ENCODE measurements at places on chromosomes 2 and 18.
A peak's percentile ranks its signal among the peaks of the same experiment; 100 is the strongest.

DNA sequence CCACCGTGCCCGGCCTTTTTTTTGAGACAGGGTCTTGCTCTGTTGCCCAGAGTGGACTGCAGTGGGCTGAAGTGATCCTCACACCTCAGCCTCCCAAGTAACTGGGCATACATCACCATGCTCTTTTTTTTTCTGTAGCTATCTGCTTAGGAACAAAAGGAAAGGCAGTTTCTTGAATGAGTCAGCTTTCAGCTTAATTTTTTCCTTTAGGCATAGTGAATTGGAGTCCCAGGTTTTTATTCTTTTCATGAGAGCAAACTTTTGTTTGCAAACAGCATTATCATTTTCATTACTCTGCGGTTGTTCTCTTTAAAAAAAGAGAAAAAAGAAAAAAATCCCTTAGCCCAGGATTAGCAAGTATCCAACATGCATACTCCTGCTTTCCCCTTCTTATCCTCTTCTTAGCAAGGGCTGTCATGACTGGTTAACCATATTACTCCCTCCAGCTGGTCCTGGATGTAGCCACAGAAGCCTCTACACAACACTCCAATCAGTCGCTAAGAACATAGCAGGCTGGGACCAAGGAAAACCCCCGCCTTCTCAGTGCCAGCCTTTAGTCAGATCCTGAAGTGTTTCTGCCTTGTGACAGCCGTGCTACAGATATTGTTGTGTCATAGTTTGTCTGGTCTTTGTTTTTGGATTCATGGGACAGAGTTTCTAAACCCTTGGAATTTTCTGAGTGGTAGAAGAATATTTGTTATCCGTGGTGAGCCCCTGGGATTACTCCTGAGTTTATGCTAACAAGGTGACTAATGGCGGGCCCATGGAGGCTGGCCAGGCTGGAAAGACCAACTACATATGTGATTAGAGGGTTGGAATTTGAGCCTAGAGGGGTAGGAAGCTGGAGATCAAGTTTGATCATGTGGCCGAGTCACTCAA is 23.3 kb upstream of the ST3GAL5 start:
- no peaks in the 10 kb centered on the region for H3K27me3 ChIP-seq
- no peak for DNase-seq
- no peak overlapping the region for H3K27ac ChIP-seq
- no peaks in the 10 kb centered on the region for H3K36me3 ChIP-seq
- H3K4me3 ChIP-seq, result no peak overlapping the region

DNA sequence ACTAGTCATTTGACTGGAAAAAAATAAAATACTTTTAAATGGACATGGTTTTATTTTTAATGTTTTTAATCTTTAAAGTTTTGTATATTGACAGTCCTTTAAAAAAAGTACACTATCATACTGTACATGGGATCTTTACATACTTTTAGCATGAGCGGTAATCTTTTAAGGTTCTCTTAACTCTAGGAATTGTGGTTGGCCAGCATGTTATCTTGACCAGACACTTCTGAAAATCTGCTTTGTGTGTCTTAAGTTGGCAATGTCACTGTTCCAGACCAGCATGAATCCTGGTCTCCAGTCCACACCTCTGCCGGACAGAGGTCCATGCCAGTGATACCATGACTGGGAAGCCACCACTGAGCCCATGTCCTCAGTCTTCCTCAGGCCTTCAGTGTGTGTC is 17.7 kb downstream of the ITGB1BP1 start:
- no peaks in the 10 kb centered on the region for H3K4me1 ChIP-seq
- H3K27ac ChIP-seq, result no peak overlapping the region
- no peak overlapping the region for H3K4me3 ChIP-seq
- H3K36me3 ChIP-seq, result no peaks in the 10 kb centered on the region
- no peaks in the 10 kb centered on the region for H3K27me3 ChIP-seq

- H3K4me1 ChIP-seq, result no peaks in the 10 kb centered on the region
- DNase-seq, result no peak
- no peak overlapping the region for H3K4me3 ChIP-seq
- no peaks in the 10 kb centered on the region for H3K27me3 ChIP-seq
- no peaks in the 10 kb centered on the region for H3K36me3 ChIP-seq
- H3K27ac ChIP-seq, result no peak overlapping the region
Observed at GRCh38 chr18:68533641-68534040, 181.3 kb downstream of the TMX3 start.

GRCh38 chr2:189870381-189871085 is 86.3 kb downstream of the PMS1 start:
- no peak for DNase-seq
- no peaks in the 10 kb centered on the region for H3K27me3 ChIP-seq
- H3K4me1 ChIP-seq, result no peaks in the 10 kb centered on the region
- no peak overlapping the region for H3K27ac ChIP-seq

DNA sequence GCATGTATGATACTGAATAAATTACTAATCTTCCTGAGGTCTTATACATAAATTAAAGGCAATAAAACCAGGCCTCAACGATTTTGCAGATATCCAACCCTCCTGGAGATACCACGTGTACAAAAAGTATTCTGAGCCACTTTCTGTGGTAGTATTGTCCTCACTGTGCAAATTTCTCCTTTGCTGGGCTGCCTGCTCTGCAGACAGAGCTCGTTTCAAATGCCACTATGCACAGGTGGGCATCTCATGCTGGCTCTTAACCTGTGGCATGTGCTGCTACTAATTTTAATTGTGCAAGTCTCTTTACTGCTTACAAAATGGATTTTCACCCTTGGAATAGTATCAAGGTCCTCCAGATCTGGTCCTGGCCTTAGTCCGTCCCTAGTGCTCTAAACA is 66.4 kb upstream of the SLC16A14 start:
- H3K4me3 ChIP-seq, result no peak overlapping the region
- H3K4me1 ChIP-seq, result no peaks in the 10 kb centered on the region

DNA sequence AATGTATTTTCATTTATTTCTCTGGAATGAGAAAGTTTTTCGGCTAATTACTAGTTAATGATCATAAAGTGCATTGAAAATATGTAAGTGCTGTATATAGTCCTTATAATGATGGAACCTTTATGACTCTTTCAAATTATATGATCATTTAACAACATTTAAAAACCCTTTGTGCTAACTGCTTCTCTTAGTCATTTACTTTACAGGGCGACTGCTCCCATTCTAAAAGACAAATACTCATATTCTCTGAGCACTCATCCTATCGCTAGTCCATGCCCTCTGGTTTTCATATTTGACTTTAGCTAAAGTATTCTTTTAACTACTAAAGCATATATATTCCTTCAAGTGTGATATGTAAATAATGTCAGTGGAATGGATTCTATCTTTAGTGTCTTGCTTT is 168.2 kb downstream of the CDH7 start:
- no peak for DNase-seq
- no peaks in the 10 kb centered on the region for H3K4me1 ChIP-seq
- H3K4me3 ChIP-seq, result no peak overlapping the region

DNA sequence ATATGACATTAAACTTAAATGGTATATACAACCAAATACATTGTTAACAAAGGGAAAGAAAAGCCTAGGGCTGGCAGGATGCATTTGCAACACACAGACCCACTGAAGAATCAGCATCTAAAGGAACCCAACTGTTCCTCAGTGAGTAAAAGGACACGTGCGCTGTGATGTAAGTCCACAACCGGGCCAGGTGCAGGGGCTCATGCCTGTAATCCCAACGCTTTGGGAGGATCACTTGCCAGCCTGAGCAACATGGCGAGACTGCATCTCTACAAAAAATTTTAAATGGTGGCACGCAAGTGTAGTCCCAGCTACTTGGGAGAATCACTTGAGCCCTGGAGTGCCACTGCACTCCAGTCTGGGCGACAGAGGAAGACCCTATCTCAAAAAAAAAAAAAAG is 3.9 kb downstream of the DTNB start:
- no peaks in the 10 kb centered on the region for H3K27me3 ChIP-seq
- no peak for DNase-seq
- peaks cover 11% of the 10 kb centered on the region for H3K4me1 ChIP-seq

DNA sequence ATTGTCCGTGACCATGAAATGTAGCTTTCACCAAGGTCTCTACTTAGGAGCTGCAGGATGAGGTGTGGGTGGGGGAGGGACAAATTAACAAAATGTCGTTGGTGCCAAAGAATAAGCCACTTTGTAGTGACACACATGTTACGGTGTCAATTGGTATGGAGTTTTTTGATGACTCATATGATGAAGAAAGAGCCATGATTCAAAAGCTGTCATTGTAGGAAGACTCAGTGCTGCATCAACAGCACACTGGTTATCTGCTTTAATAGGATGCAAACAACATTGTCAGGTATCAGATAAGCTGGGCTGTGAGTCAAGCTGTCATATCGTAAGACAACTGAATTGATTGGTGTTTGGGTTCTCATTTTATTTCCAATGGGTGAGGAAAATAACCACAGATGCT is 36.6 kb upstream of the BOD1L2 start:
- H3K36me3 ChIP-seq, result no peaks in the 10 kb centered on the region
- no peaks in the 10 kb centered on the region for H3K4me1 ChIP-seq
- H3K4me3 ChIP-seq, result no peak overlapping the region
- DNase-seq, result no peak
- H3K27ac ChIP-seq, result no peak overlapping the region

GRCh38 chr2:176111309-176111663 is 4.2 kb downstream of the HOXD11 start:
- no peak overlapping the region for H3K4me3 ChIP-seq
- H3K36me3 ChIP-seq, result no peaks in the 10 kb centered on the region
- H3K27me3 ChIP-seq, result peaks cover 10% of the 10 kb centered on the region
- H3K27ac ChIP-seq, result no peak overlapping the region
- H3K4me1 ChIP-seq, result peaks cover 6% of the 10 kb centered on the region

GRCh38 chr2:186709529-186710450 is 15.9 kb downstream of the FAM171B start:
- H3K27me3 ChIP-seq, result no peaks in the 10 kb centered on the region
- H3K4me1 ChIP-seq, result no peaks in the 10 kb centered on the region
- H3K4me3 ChIP-seq, result no peak overlapping the region
- H3K27ac ChIP-seq, result no peak overlapping the region

GRCh38 chr2:88530081-88530480 is 77.6 kb upstream of the FOXI3 start:
- H3K27me3 ChIP-seq, result no peaks in the 10 kb centered on the region
- no peak overlapping the region for H3K27ac ChIP-seq
- no peak for DNase-seq
- no peaks in the 10 kb centered on the region for H3K4me1 ChIP-seq
- H3K4me3 ChIP-seq, result no peak overlapping the region

DNA sequence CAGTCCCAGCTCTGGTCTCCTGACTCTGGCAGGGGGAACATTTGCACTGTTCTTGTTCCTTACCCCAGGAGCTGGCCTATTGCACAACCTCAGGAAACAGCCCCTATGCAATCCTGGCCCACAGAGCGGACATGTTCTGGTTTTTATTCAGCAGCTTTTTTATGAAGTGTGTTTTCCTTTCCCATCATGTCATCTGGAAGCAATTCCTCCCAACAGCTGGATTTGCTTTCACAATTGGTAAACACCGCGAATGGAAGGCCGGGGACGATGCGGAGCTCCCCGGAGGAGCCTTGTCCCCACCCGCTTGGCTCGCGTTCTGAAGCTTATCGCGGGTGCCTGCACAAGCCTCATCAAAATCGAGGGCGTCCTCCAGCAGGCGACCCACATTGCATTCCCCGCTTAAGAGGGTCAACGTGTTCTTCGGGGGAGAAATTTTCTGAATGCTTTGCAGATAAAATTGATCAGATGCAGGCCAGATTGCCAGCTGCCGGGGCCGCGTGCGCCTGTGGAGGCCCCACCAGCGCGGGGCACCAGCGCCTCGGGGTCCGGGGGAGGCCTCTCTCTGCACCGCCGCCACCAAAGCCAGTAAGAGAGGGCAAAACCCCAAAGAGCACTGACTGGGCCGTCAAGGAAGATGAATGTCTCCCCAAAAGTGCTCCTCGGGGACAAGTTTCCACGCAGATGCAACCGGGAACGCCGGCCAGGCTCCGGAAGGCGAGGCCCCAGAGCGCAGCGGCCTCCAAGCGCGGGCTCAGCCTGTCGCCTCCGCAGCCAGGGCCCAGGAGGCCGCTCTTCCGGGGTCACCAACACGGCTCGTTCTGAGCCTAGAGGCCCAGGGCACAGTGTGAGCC is 60.3 kb upstream of the SP3 start:
- peaks cover 62% of the 10 kb centered on the region for H3K4me1 ChIP-seq
- DNase-seq, result no peak
- H3K36me3 ChIP-seq, result no peaks in the 10 kb centered on the region
- no peak overlapping the region for H3K4me3 ChIP-seq

GRCh38 chr2:60899230-60899891 is 18.0 kb downstream of the REL start:
- no peak for DNase-seq
- H3K4me1 ChIP-seq, result no peaks in the 10 kb centered on the region
- no peak overlapping the region for H3K4me3 ChIP-seq

GRCh38 chr2:218648088-218648786 is 11.2 kb downstream of the ZNF142 start:
- H3K27ac ChIP-seq, result no peak overlapping the region
- no peaks in the 10 kb centered on the region for H3K27me3 ChIP-seq
- DNase-seq, result peak; percentile 60
- peaks cover 6% of the 10 kb centered on the region for H3K36me3 ChIP-seq

DNA sequence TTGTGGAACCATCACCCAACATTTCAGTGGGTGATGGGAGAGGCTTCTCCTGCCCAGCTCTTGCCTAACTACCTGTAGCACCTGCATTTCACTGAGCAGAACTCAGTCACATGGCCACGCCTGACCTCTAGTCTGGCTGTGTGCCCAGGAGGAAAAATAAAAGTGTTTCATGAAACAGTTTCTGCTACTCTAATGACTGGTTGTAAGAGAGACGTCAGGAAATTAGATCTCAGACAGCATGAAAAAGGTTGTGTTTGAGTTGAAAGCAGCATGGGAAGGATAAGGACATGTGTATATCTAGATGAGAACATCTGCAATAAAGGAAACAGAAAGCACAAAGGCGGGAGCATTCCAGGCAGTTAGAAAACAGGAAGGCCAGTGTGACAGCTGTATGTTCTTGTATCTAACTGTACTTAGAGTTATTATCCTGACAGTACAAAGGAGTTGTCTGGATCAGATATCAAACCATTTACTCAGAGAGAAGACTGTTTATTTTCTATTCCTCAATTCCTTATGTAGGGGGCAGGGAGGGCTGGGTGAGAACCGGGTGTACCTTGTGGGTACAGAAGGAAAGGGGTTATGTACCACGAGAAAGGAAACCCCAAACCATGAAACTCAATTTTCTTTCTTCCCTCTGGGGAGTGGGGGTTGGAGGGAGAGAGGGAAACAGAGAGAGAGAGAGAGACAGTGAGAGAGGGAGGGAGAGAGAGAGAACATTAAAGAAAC is 307.4 kb upstream of the VWC2L start:
- no peak for DNase-seq
- no peaks in the 10 kb centered on the region for H3K36me3 ChIP-seq
- no peak overlapping the region for H3K27ac ChIP-seq
- no peaks in the 10 kb centered on the region for H3K27me3 ChIP-seq

- no peaks in the 10 kb centered on the region for H3K27me3 ChIP-seq
- no peak overlapping the region for H3K4me3 ChIP-seq
- no peaks in the 10 kb centered on the region for H3K4me1 ChIP-seq
- H3K36me3 ChIP-seq, result no peaks in the 10 kb centered on the region
Observed at GRCh38 chr2:117702098-117702497, 112.4 kb upstream of the DDX18 start.

DNA sequence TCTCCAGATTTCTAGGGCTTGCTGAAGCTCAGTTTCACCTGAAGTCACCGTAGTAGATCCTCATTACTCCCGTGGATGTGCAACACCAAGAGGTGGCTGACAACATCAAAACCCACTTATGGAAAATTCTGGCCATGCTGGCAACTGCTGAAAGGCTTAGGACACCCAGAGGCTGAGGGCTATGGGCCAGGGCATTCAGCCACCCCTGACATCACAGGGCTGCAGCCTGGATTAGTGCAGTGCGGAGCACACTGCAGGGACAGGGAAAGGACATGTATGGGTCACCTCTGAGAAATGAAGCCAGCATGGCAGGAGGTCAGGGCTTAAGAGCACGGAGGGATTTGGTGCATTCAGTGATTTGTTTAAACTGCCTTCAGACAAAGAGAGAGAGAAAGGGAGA is 300.6 kb downstream of the TDRD15 start:
- H3K36me3 ChIP-seq, result no peaks in the 10 kb centered on the region
- no peaks in the 10 kb centered on the region for H3K27me3 ChIP-seq
- H3K27ac ChIP-seq, result no peak overlapping the region
- H3K4me1 ChIP-seq, result no peaks in the 10 kb centered on the region

Measured in Caco-2 (cell line).